ENCODE measurements at places on chromosomes 16 and 17.
A peak's percentile ranks its signal among the peaks of the same experiment; 100 is the strongest.

DNA sequence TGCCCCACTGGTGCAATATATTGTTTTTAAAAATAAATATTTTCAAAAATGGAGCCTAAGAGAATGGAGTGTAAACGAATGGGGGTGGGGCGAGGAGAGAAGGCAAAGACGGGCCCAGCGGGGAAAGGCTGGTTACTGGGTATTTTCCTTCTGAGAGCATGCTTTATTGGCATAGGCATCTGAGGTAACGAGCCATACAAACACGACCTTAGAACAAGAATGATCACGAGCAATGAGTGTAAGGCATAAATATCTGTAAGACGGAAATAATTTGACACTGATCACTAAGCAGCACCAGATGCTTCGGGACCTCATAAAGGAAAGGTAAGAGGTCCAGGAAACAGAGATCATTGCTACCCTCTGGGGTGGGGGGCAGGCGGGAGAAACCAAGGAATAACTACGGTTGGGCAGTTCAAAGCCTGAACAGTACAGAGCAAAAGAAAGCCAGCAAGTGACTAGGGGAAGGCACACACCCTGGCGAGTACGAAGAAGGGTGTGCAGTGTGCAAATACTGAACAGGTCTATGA, 959 bp downstream of the SSH2 start:
- H3K27ac ChIP-seq: no peak overlapping the region
- peaks cover 7% of the 10 kb centered on the region for H3K36me3 ChIP-seq
- H3K27me3 ChIP-seq: no peaks in the 10 kb centered on the region

GRCh38 chr16:65739518-65739917, 617.7 kb upstream of the CDH11 start:
- no peaks in the 10 kb centered on the region for H3K4me1 ChIP-seq
- H3K27me3 ChIP-seq: no peaks in the 10 kb centered on the region
- H3K36me3 ChIP-seq: no peaks in the 10 kb centered on the region
- ATAC-seq: no peak

DNA sequence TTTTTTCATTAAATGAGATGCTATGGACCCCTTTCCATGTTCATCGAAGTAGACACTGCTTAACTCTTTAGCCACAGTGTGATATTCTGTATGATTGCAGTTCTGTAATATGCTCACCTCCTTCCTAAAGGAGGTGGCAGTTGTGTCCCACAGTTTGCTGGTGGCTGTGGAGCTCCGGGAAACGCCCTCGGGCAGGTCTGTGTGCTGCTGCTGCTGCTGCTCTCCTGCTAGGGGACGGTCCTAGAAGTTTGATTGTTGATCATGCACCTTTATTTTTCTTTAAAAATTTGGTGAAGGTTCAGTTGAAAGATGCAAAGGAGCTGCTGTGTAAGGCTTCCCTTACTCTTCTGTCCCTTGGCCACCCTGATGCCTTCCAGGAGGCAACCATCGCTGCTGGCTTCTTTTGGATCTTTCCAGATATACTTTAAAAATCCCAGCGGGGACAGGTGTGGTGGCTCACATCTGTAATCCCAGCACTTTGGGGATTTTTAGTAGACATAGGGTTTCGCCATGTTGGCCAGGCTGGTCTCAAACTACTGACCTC, 8.4 kb upstream of the CLEC18A start:
- H3K36me3 ChIP-seq: peaks cover 33% of the 10 kb centered on the region
- no peaks in the 10 kb centered on the region for H3K4me1 ChIP-seq
- no peak for ATAC-seq
- no peaks in the 10 kb centered on the region for H3K27me3 ChIP-seq
- H3K27ac ChIP-seq: no peak overlapping the region
- no peak overlapping the region for H3K4me3 ChIP-seq

GRCh38 chr17:66829883-66830282, 5.0 kb upstream of the CACNG5 start:
- no peak overlapping the region for H3K4me3 ChIP-seq
- ATAC-seq: peak; percentile 16
- H3K4me1 ChIP-seq: peaks cover 5% of the 10 kb centered on the region
- H3K27me3 ChIP-seq: peaks cover 50% of the 10 kb centered on the region
- H3K36me3 ChIP-seq: no peaks in the 10 kb centered on the region
- H3K27ac ChIP-seq: no peak overlapping the region

DNA sequence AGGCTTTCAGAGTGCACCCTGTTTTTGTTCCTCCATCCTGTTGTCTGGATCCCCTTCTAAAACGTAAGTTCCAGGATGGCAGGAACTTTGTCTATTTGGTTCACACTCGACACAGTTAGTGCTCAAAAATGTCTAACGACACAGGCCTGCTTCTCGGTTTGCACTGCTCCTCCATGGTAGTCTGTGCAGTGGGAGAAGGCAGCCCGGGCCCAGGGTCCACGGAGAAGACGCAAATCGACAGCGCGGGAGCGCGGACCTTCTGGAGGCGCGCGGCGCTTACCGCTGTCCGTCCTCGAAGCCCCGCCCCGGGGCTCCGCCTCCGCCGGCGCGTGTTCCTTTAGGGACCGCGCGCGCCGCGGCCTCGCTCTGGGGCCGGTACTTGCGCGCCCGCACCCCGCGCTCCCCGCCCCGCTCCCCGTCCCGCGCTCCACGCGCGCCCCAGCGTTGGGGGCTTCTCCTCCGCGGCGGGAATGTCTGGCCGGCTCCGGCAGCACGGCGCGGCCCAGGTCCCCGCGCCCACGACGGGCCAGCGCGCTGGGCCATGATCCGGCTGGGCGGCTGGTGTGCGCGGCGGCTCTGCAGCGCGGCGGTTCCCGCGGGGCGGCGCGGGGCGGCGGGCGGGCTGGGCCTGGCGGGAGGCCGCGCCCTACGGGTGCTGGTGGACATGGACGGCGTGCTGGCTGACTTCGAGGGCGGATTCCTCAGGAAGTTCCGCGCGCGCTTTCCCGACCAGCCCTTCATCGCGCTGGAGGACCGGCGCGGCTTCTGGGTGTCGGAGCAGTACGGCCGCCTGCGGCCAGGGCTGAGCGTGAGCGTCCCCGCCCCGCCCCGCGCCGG, at the start of gene NT5M:
TSS of gene NT5M (plus strand) at position 364 of the 837 bp plus-strand sequence. CDS start at position 542, 178 bp downstream.
- H3K4me1 ChIP-seq: peaks cover 39% of the 10 kb centered on the region
- H3K36me3 ChIP-seq: no peaks in the 10 kb centered on the region
- peak within 1 kb of the TSS; percentile 91 for H3K4me3 ChIP-seq
- ATAC-seq: peak; percentile 88
- peaks cover 4% of the 10 kb centered on the region for H3K27me3 ChIP-seq
- H3K27ac ChIP-seq: peak within 1 kb of the TSS; percentile 74

GRCh38 chr16:12158428-12158827, 181.9 kb downstream of the SNX29 start:
- no peak overlapping the region for H3K27ac ChIP-seq
- no peak for ATAC-seq
- H3K27me3 ChIP-seq: no peaks in the 10 kb centered on the region
- H3K4me1 ChIP-seq: peaks cover 33% of the 10 kb centered on the region
- peaks cover 86% of the 10 kb centered on the region for H3K36me3 ChIP-seq

- no peak overlapping the region for H3K4me3 ChIP-seq
- H3K27me3 ChIP-seq: peaks cover 33% of the 10 kb centered on the region
- H3K36me3 ChIP-seq: no peaks in the 10 kb centered on the region
- ATAC-seq: peak; percentile 65
These were observed 170.1 kb upstream of the CDH13 start for GRCh38 chr16:82456683-82457082.

GRCh38 chr17:44898768-44899073, 524 bp downstream of the EFTUD2 start:
- ATAC-seq: no peak
- H3K27me3 ChIP-seq: no peaks in the 10 kb centered on the region
- H3K4me3 ChIP-seq: peak overlapping the region; percentile 87
- peak overlapping the region; percentile 99 for H3K27ac ChIP-seq
- peaks cover 11% of the 10 kb centered on the region for H3K36me3 ChIP-seq

- H3K27ac ChIP-seq: no peak overlapping the region
- peaks cover 35% of the 10 kb centered on the region for H3K27me3 ChIP-seq
- ATAC-seq: no peak
- no peaks in the 10 kb centered on the region for H3K36me3 ChIP-seq
- peaks cover 39% of the 10 kb centered on the region for H3K4me1 ChIP-seq
These were observed 26.6 kb downstream of the CIBAR2 start for GRCh38 chr16:85085721-85086120.

- H3K27me3 ChIP-seq: no peaks in the 10 kb centered on the region
- no peak overlapping the region for H3K27ac ChIP-seq
- H3K4me3 ChIP-seq: no peak overlapping the region
- peaks cover 46% of the 10 kb centered on the region for H3K36me3 ChIP-seq
- ATAC-seq: no peak
These were observed 26.3 kb downstream of the ZZEF1 start for GRCh38 chr17:4116516-4116915.

DNA sequence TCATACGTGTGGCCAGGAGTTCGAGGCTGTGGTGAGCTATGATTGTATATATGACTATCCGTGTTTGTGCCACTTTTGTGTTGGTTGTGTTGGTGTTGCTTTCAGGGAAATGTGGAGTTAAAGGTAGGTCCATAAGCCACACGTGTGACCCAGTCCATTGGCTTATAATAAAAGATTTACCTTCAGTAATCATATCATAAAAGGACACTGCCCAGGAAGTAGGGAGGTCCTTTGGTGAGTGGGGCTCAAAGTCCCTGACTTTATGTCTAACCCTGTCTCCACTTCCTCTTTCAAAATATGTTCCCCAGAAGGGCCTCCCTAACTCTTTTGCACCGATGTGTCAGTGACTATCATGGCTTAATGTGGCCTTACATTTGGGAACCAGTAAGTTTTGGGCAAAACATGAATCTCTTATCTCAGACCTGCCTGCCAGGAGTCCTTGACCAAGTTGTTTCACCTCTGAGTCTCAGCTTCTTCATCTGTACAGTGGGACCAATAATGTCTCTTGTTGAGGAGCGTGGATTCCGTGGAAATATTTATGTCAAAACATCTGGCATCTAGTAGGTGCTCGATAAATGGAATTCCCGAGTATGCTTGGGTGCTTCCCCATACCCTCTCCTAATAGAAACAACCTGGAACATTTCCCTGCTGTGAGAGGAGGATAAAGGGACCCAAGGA, 4.8 kb downstream of the TNP2 start:
- peak; percentile 58 for ATAC-seq
- no peak overlapping the region for H3K4me3 ChIP-seq
- no peaks in the 10 kb centered on the region for H3K36me3 ChIP-seq
- peak overlapping the region; percentile 74 for H3K27ac ChIP-seq

DNA sequence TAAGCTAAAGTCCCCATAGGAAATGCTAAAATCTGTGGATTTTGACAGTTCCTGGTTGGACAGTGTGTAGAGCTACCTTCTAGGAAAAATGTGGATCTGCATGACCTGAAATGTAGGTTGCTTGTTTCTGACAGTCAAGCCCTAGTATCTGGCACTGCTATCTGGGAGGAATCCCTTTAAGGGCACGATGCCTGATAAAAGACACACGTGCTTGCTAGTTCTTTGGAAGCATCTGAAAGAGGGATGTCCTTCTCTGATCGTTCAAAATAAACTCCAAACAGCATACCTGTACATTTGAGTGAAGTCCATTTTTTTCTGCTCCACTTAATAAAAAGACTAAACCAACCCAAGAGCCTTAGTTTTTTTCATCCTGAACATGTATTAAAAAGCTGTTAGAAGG, 101.3 kb downstream of the CDK5R1 start:
- H3K4me1 ChIP-seq: no peaks in the 10 kb centered on the region
- H3K27ac ChIP-seq: no peak overlapping the region

DNA sequence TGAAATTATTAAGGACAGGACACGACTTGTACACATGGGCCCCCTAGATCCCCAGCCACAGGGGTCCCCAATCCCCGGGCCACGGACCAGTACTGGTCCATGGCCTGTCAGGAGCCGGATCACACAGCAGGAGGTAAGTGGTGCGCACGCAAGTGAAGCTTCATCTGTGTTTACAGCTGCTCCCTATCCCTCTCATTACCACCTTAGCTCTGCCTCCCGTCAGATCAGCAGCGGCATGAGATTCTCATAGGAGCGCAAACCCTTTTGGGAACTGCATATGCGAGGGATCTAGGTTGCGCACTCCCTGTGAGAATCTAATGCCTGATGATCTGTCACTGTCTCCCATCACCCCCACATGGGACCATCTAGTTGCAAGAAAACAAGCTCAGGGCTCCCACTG, 137.8 kb upstream of the ZFHX3 start:
- H3K27me3 ChIP-seq: no peaks in the 10 kb centered on the region
- no peaks in the 10 kb centered on the region for H3K4me1 ChIP-seq
- no peaks in the 10 kb centered on the region for H3K36me3 ChIP-seq

GRCh38 chr17:57466017-57466471, 209.7 kb downstream of the MSI2 start:
- ATAC-seq: no peak
- H3K27me3 ChIP-seq: no peaks in the 10 kb centered on the region
- no peak overlapping the region for H3K4me3 ChIP-seq
- peaks cover 30% of the 10 kb centered on the region for H3K36me3 ChIP-seq

GRCh38 chr17:19977293-19978208, at the start of gene AKAP10:
TSS of gene AKAP10 (minus strand) at chr17:19977828. CDS start at chr17:19977679, 149 bp downstream.
- ATAC-seq: peak; percentile 94
- H3K27me3 ChIP-seq: no peaks in the 10 kb centered on the region
- peaks cover 20% of the 10 kb centered on the region for H3K36me3 ChIP-seq
- peak within 1 kb of the TSS; percentile 100 for H3K4me3 ChIP-seq
- peak within 1 kb of the TSS; percentile 99 for H3K27ac ChIP-seq

- H3K4me1 ChIP-seq: peaks cover 14% of the 10 kb centered on the region
- H3K27me3 ChIP-seq: peaks cover 9% of the 10 kb centered on the region
- H3K27ac ChIP-seq: no peak overlapping the region
- ATAC-seq: peak; percentile 53
- H3K36me3 ChIP-seq: no peaks in the 10 kb centered on the region
These were observed 776 bp downstream of the LRRC75A start for GRCh38 chr17:16491131-16491702.

- H3K36me3 ChIP-seq: peaks cover 38% of the 10 kb centered on the region
- ATAC-seq: no peak
- no peaks in the 10 kb centered on the region for H3K27me3 ChIP-seq
- no peak overlapping the region for H3K27ac ChIP-seq
- peaks cover 17% of the 10 kb centered on the region for H3K4me1 ChIP-seq
- no peak overlapping the region for H3K4me3 ChIP-seq
These were observed 187.6 kb downstream of the RPTOR start for GRCh38 chr17:80732268-80732667.
